ENCODE measurements at places on chromosomes 5 and 9.
A peak's percentile ranks its signal among the peaks of the same experiment; 100 is the strongest.

DNA sequence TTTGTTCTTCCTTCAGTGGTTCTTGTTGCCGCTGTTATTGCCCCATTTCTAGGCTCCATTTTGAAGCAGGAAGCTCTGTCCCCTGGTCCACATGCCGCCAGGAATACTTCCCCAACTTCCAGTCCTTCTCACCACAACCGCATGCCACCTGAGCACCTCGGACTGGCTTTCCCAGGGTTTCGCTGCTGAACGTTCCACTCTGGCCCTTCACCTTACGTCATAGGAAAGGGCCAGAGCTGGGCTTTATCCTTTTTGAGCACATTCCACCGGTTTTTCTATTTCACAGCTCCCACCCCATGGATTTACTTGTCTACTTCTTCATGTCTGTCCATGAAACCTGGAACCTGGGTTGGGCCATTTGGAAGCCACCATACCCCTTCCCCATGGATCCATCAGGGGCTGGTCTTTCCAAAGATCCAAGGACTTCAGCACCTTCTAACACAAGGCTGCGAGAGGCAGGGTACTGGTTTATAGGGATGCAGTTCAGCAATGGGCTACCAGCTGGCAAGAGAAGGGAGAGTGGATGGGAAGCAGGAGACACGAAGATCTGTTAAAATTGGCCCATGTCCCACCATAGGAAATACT, 557.4 kb downstream of the BNC2 start:
- DNase-seq: no peak

DNA sequence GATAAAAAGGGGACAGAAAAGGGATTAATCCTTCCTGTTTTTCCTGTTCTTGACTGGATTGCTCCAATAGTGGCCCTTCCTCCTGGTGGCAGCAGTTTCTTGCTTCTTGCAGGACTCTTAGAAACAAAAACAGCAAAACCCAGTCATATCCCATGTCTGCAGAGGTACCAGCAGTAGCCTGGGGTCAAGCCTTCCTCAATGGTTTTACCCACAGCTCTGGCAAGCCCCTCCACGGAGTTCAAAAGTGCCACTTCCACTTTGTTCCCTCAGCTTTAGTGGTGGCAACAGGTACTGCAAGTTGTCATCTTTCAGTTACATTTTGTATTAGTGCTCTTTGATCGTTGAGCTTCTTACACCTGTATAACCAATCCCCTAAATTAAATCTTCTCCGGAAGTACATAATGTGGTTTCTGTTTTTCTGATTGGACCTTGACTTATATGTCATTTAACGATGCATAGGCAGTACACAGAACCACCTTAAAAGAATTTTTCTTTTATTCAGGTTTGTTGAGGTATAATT, 8.7 kb upstream of the RANBP6 start:
- no peak for DNase-seq

GRCh38 chr5:127702926-127703561, at the start of gene CCDC192:
Gene CCDC192, plus strand, starts transcription at chr5:127703391. Its CDS starts 55 bp downstream, at chr5:127703446.
- no peak for DNase-seq

GRCh38 chr5:166257661-166258060, 2033.8 kb upstream of the WWC1 start:
- DNase-seq: no peak

DNA sequence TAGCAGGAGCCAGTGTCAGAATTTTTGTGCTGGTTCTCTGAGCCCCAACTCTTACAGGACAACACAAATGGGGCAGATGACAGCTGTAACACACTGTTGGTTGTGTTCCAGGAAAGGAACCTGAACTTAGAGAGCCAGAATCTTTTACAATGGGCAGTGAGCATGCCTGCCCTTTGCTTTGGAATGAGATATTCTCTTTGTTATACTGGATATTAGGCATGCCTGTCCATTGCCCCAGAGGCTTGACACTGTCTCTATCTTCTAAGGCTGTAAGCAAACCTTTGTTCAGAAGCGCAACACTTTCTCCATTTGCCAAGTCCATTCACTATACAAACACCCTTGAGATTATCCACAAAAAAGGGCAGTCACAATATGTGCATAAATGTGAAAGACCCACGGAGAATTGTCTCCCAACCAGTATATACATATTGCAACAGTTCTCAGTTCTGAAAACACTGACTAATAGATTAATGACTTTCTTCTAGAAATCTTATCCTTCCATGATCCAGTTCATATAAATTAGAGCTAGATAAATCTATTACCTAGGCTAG, 26.3 kb upstream of the CEP120 start:
- no peak for DNase-seq

DNA sequence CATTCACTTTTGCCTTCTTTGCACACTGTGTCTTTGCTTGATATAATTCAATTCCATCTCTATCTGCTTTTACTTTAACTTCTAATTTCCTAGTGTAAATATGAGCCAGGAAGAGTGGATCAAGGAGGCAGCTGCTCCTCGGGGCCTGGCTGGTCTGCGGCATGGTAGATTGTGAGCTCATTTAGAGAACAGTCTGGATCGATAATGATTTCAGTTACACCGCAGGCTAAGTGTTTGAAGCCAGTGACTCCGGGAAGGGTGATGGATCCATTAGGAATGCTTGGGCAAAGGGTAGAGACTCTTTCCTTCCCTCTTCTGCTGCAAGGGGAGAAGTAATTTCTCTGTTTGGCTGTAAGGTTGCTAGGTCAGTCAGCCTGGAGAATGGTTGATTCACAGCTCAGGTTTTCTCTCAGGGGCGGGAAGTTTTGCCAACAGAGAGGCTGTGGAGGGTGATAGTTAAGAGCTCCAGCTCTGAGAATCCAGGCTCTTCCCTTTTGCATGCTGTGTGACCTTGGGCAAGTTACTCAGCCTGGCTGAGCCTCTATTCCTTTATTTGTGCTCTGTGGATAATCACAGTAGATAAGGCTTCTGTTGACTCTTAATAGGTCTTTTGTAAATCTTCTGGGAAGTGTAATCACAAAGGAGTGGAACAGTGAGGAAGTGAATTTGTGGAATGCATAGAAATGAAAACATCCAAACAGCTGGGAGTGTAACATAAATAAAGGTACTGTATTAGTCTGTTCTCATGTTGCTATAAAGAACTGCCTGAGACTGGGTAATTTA, 99.1 kb downstream of the PTTG1 start:
- no peak for DNase-seq

DNA sequence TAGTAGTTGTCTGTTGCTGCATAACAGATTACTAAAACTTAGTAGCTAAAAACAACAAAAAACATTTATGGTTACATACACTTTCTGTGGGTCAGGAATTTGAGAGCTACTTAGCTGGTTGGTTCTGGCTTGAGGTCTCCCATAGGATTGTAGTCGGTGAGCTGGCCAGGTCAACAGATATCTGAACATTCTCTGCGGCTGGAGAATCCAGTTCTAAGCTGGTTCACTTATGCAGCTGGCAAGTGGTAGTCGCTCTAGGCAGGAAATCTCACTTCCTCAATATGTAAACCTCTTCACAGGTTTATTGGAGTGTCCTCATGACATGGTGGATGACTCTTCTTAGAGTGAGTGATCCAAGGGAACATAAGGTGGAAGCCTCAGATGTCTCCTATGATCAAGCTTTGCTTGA, 65.7 kb upstream of the TNFAIP8 start:
- DNase-seq: no peak

- no peak for DNase-seq
These were observed 107.1 kb downstream of the MUSK start for GRCh38 chr9:110775724-110776123.

DNA sequence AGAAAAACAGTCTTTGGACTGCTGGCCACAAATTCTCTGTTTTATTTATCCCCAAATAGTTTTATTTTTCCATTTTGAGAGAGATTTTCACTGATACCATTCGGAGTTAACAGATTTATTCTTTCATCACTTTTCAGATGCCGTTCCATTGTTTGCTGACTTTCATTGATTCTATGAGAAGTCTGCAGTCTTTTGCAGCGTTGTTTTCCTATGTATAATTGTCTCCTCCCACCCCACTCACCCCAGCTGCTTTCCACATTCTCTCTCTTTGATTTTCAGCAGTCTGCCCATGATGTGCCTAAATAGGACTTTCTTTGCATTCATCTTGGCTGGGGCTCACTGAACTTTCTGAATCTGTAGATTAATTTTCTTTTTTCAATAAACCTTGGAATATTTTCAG, 107.6 kb downstream of the C9orf50 start:
- DNase-seq: no peak

GRCh38 chr5:80796846-80797245, 142.1 kb upstream of the DHFR start:
- DNase-seq: no peak

- no peak for DNase-seq
These were observed 58.3 kb downstream of the MTX3 start for GRCh38 chr5:79932510-79933504.

DNA sequence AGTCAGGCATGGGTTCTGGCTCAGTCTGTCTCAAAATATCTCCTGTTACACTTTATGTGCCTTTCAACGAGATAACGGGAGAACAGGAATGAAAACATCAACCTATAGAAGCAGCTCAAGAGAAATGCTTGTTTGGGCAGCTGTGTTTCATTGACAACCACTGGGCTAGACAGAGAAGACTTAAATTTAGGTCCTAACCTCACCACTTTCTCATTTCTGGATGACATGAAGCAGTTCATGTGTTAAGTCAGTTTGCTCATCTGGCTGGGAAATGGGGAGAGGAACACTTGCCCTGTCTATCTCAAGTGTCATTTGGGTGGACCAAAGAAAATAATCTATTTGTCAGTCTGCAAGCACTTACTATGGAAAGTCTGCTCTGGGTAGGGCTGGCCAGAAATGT, 66.7 kb upstream of the PCA3 start:
- DNase-seq: no peak

- no peak for DNase-seq
These were observed 180.9 kb downstream of the AOPEP start for GRCh38 chr9:94907264-94907936.

- DNase-seq: no peak
These were observed 29.9 kb upstream of the RAPGEF6 start for GRCh38 chr5:131664929-131665328.

- DNase-seq: no peak
These were observed 465.7 kb downstream of the DTWD2 start for GRCh38 chr5:118522626-118523025.

DNA sequence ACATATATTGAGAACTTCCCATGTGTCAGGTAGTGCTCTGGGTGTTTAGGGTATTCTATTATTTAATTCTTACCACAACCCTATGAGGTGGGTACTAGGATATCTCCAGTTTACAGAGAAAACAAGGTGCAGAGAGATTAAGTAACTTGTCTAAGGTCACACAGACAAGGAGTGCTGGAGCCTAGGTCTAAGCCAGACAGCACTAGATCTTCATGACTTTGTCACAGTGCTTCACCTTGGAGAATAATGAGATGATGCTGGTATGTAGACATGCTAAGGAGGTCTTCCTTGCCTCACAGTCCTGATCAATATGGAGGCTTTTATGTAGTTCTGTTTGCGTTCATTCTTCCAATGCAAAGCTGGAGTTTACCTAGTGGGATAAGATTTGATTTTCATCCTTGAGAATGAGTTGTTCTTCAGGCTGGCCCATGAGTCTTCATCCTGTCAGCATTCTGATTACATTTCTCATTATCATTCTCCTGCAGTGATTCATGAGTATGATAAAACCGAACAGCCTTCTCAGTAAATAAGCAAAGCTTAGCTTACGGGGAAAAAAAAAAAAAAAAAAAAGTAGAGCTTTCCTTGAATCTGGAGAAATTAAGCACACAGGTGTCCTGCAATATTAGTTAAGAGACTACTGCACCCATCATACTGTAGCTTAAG, 176.3 kb downstream of the C9orf152 start:
- DNase-seq: no peak

DNA sequence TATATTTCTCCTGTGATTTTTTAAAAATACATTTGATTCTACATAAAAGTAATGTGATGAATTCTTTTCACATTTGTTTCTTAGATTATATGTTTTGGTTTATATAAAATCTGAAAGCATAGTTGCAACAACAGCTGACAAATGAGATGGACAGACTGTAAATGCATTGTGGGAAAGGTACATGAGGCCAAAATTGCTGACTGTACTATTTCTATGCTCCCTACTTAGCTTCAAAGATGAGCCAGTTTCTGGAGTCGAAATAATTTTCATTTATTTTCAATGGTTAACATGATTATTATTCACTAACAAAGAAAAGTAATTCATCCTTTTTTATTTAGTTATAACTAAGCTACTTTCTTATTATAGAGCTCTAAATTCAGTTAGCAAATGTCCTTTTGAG, 441.3 kb upstream of the CCNG1 start:
- no peak for DNase-seq

GRCh38 chr9:125142560-125143376, 560 bp downstream of the SCAI start:
- DNase-seq: no peak

DNA sequence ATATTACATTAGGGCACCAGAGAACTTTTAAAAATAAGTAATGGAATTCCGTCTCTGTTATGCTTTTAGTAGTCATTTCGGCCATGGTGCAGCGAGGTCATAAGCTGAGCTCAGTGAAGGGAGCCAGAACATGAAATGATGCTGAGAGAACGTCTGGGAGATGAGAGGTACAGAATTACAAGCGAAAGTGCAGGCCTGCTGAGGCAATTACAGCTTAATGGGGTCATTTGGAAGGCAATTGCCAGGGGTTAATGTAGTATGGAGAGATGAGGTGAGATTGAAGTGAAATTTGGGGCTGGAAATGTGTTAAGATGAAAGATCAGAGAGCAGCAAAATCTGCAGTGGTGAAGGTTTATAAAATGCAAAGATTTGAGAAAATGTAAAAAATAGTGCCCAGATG, 96.5 kb downstream of the PBX3 start:
- DNase-seq: no peak

DNA sequence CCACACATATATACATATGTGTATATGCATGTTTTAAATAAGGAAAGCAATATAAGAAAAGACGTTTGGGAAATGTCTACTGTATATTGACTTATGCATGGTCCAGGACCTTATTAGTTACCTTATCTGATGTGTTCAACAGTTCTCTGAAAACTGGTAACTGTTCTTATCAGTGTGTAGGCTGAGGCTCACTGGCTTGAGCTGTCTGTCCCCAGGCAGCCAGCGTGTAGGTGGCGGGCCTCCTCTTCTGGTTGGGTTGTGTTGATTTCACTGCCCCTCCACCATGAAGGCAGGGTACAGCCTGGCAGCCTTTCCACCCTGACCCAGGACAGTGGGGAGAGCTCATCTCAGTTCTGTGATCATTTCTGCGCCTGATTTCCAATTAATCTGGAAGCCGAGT, 38.7 kb upstream of the SEMA4D start:
- DNase-seq: no peak

DNA sequence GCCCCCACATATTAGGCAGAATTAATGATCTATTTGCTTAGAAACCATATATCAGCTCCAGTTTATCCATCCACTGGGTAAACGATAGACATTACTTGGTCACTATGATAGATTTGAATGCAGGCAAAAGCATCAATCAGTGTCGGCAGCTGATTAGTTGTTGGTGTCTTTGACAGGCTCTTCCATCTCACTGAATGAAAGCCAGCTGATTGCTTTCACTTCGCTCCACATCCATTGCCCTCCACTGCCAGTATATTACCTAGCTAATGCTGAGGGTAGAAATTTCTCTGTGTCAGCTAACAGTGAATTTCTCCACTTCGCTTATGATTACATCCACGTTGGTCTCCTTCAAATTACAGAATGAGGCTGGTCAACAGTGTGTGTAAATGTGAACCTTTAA, 821.3 kb upstream of the TYRP1 start:
- DNase-seq: peak; percentile 34

Data from DMS153 (cell line).